Posterior vena cava (tissue), 2 donors: ENCODE measurements at places on chromosomes 16 and 17.
A peak's percentile ranks its signal among the peaks of the same experiment; 100 is the strongest.

GRCh38 chr16:88977812-88978607 is 1.0 kb upstream of the CBFA2T3 start:
- no peak for DNase-seq

DNA sequence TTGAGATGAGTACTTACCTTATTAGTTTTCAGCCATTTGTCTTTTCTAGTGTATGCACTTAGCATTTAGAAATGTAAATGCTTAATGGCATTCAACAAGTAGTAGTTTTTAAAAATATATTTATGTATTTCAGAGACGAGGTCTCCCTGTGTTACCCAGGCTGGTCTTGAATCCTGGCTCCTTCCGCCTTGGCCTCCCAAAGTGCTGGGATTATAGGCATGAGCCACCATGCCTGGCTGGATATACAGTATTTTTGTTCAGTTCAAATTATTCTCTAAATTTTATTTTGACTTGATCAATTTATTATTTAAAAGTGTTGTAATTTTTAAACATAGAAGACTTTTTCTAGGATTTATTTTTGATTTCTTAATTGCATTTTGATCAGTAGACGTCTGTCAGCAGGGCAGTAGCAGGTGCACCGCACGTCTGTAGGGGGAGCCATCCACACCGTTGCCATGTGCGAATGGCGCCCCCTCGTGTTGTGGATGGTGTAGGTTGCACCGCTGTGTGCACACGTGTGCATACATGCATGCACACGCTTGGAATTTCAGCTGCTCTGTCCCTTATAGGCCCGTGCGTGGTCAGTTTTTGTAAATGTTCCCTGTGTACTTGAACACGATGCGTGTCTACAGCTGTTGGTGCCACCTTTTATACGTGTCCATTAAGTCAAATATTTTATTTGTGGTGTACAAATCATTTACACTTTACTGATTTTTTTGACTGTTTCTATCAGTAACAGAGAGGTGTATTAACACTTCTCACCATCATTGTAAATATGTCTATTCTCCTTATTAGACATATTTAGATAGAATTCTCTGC is 30.6 kb downstream of the RPTOR start:
- peak; percentile 95 for DNase-seq

- no peak for DNase-seq
Measured at GRCh38 chr17:59493867-59494266, 71.5 kb upstream of the DHX40 start.

GRCh38 chr17:60952747-60953146 is 275.1 kb downstream of the BCAS3 start:
- DNase-seq = no peak

DNA sequence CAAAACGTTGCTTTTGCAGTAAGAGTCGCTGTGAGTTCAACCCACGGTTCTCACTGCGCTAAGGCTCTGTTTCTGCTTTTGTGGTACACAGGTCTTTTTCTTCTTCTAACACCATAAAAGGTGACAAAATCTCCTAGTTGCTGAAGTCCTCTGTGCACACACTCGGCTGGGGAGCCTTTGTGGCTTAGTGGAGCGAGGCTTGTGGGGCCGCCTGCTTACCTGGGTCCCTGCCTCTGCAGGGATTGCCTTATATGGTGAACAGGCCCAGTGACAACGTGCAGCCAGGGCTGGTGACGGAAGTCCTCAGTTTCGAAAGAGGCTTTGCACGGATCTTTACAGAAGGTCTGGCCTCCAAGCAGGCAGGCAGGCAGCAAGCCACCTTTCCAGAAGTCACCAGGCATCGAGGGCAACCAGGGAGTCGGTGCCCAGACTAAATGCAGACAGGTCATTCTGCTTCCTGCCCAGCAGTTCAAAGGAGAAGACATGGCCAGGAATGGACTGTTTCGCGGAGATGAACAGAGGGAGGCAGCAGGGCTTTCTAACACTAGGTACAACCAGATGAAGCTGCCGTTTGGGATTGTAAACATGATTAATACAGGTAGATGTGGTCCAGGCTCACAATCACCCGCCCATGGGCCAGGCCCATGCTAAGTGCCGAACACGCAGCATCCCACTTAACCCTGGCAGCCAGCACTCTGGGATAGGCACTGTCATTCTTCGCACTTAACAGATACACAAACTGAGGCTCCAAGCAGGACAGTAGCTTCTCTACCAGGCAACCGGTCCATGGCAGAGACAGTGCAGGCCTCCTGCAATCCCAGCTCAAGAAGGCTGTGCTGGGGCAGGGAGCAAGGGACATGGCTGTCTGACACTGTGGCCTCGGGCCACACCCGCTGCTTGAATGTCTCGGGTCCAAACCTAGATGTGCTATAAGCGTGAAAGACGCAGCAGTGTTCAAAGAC is 10.7 kb upstream of the MEAK7 start:
- DNase-seq = peak; percentile 83

- no peak for DNase-seq
Measured at GRCh38 chr17:40253565-40253964, 34.1 kb upstream of the CDC6 start.

DNA sequence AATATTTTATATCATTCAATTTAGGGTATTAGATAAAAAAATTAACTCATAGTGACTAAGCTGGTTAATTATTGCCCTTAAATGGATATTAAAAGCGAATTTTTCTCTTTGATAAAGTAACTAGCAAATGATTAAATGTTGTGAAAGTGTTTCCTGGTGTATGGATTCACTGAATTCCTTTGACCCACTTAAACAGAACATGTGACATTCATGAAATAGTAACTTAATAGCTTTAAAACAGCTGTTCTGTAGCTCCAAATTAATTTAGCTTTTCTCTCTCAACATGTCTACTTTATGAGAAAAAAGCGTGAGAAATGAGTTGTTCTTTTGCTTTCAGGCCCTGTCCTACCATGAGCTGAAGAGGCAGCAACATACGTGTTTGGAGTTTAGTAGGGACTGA is 36.4 kb upstream of the APPBP2 start:
- no peak for DNase-seq

- DNase-seq = peak; percentile 78
Measured at GRCh38 chr16:1283296-1283695, 26.1 kb upstream of the UBE2I start.
